ENCODE measurements at places on chromosomes 13 and 19.
A peak's percentile ranks its signal among the peaks of the same experiment; 100 is the strongest.

DNA sequence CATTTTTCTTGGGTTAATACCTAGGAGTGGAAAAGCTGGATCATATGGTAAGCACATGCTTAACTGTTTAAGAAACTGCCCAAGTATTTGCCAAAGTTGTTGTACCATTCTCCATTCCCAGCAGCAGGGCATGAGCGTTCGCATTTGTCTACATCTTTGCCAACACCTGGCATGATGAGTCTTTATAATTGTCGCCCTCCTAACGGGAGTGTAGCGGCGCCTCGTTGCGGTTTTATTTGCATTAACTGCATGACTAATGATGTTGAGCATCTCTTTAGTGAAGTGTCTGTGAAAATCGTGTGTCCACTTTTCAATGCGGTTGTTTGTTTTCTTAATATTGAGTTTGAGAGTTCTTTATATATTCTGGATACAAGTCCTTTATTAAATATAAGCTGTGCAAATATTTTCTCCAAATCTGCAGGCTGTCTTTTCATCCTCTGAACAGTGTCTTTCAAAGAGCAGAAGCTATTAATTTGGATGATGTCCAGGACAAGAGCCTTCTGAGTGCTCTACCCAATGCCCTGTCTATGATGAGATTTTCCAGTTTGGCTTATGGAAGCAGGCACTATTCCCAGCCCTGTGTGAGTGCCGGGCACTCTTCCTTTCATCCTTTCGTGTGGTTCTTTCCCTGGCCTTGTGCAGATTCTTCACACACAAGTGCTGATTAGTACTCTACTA, 202.0 kb downstream of the FOXO1 start:
- DNase-seq: no peak

GRCh38 chr13:73988461-73988860, 145.7 kb downstream of the KLF12 start:
- no peak for DNase-seq

GRCh38 chr19:964761-965694, 19.1 kb upstream of the WDR18 start:
- DNase-seq: peak; percentile 21

GRCh38 chr19:14871619-14872230, 14.2 kb downstream of the OR7A17 start:
- peak; percentile 20 for DNase-seq

DNA sequence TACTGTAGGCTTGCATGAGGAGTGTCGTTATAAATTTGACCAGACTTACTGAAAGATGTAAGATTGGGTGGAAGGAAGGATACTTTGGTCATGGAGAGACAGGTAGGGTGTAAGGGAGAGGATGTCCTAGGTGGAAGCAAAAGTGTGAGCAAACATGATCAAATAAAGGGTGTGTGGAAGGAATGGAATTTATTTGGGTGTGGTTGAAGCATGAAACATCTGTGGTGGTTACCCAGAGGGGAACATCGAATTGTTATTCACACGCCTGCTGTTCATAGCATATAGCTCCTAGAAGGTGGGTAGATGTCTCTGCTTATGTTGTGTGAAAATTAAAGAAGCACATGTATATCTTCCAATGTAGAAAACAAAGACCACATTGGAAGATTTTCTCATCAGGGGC, 157.7 kb downstream of the ATP8A2 start:
- no peak for DNase-seq

GRCh38 chr19:37905946-37906868, at the start of gene WDR87:
WDR87 (minus strand) TSS chr19:37906594; CDS start chr19:37898239, 8,355 bp downstream.
- no peak for DNase-seq

- no peak for DNase-seq
These were observed 9.0 kb upstream of the CEBPA start for GRCh38 chr19:33311326-33311682.

- DNase-seq: no peak
These were observed 67.9 kb downstream of the NUFIP1 start for GRCh38 chr13:44921246-44921877.
